ENCODE measurements at places on chromosomes 16 and 17.

DNA sequence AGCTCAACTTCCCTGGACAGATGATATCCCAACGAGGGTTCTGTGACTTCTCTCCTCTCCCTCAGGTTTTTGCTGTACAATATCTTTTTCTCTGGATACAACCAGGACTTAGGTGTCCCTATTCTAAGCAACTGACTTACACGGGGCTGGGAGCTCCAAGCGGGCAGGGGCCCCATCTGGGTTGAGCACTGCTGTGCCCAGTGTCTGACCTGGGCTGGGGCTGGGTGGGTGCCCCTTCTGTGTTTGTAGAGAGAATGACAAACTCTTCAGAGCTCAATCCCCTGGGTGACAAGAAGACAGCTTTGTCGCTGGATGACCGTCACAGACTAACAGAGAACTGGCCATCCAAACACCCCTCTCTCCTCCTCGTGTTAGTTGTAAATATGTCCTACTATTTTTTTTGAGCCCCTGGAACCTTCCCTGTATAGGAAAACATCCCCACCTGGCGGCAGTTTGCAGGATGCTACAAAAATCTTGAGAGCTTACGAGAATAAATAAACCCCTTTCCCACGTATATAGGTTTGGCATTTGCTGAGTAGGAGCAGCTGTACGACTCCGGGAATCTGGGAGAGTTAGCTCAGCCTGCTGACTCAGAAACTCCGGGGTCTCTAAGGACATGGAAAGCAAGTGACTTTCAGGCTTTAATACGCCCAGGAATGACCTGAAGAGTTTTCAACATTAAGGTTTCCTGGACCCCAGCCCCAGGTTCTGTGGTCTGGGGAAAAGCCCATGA lies 23.7 kb upstream of the RCVRN start:
- DNase-seq: no peak

DNA sequence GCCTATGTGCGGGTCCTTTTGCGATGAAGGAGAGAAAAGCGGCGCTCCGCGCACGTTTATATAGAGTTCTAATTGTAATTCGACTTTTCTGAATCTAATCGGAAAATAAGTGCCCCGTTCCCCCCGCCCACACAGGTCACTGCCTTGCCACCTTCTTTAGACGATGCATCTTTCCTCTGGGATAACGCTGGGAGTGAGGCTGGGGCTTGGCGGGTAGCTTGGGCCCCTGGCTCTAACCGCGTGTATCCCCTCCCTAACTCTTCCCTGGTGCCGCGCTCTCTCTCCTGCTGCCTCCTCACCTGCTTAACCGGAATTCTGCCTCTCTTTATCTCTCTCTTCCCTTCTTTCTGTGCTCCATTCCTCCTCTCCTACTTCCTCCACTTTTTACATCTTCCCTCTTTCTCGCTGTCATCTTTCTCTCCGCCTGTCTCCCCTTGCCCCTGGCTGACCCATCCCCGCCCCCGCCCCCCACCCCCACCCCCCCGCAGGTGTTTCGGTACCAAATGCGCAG lies 2.6 kb downstream of the LHX1 start:
- no peak for DNase-seq

DNA sequence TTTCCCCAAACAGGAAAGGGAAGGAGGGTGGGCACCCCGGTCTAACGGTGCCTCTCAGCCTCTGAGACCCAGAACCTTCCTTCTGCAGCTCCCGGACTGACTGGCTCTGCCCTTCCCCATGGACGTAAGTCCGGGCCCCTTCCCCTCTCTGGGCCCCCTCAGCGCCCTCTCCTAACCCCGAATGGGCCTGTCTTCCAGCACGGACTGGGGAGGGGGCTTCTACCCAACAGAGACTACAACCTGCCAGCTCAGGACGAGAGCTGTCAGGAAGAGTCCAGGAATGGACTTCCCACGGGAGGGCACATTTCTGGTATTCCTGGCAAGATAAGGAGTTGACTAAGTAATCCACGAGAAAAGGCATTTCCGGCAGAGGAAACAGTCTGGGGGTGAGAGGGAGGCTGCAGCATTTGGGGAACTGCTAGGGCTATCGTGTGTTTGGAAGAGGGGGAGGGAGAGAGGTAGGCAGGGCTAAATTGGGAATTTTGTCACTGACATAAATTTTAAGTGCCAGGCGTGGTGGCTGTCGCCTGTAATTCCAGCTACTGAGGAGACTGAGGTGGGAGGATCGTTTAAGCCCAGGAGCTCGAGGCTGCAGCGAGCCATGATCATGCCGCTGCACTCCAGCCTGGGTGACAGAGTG lies 12.1 kb upstream of the ALDOA start:
- DNase-seq: no peak

- no peak for DNase-seq
These were observed 30.0 kb downstream of the GINS2 start for GRCh38 chr16:85658504-85659326.

DNA sequence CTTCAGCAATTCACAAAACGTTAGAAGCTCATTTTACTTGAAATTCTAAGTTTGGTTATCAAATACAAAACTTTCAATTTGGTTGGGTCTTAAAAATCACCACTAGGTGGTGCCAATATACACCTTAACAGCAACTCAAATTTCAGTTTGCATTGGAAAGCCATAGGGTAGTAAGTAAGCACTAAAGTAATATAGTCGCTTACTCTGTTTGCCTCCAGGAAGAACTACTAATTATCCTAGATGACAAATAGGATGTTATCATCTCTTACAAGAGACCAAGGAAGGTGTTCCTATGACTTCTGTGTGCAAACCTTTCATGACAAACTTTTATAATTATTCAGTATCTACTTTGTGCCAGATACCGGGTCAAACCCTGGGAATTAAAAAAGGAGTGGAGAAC lies 93.3 kb downstream of the MYO1D start:
- no peak for DNase-seq

DNA sequence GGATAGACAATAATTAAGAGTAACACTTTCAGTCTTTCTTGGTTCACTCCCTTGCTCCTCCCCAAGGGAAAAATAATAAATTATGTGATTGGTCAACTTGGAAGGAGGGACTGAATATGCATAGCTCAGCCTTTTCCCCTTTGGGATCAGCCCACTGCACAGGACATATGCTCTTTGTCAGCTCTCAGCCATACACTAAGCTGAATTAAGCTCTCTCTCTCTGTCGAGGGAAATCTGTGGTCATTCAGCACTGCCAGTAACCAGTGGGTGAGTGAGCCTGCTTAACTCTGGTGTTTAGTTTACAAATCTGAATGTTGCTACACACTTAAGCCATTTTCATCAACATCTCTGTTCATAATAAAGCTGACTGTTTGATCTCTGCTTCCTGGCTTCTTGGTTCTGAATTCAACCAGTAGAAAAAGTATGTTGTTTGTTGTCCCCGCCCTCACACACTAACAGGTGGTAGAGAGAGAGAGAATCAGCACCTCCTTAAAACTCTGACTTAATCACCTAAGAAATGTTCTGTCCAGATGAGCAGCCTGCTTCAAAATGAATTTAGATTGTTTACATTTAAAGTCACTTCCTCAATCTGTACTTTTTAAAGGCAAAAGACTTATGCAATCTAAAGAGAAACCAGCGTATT lies 102.3 kb upstream of the C17orf78 start:
- DNase-seq: no peak

DNA sequence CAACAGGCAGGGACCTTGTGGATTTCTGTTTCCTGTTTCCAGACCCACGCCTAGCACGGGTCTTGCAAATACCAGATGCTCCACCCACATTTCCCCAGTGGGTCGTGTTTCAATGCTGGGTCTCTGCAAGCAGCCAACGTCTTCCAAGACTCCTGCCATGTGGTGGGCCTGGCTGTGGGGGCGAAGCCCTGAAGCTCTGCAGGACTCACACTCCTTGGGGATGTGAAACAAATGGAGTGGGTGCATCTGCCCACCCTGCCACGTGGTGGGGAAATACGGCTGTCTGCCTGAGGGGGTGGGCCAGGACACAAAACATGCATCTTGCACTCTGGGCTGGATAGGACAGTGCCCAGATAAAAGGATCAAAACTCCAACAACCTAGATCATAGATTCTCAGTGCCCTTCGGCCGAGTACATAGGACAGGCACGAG lies 32.6 kb downstream of the FA2H start:
- no peak for DNase-seq

GRCh38 chr16:69707920-69708683 lies 18.3 kb downstream of the NQO1 start:
- no peak for DNase-seq

DNA sequence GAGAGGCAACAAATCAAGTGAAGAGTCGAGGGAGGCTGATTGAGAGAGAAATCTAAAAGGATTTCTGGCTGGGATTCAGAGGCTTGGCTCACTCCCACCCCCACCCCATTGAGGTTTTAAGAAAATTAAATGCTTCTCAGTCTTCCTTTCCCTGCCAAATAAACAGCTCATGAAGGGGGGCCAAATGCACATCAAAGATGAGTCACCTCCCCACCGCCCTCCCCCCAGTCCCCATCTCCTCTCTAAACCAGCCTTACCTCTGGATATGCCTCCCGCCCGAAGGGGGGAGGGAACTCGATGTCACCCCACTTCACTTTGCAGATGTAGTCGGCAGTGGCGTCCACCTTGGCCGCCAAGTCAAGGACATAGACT lies 11.6 kb downstream of the ACLY start:
- no peak for DNase-seq

DNA sequence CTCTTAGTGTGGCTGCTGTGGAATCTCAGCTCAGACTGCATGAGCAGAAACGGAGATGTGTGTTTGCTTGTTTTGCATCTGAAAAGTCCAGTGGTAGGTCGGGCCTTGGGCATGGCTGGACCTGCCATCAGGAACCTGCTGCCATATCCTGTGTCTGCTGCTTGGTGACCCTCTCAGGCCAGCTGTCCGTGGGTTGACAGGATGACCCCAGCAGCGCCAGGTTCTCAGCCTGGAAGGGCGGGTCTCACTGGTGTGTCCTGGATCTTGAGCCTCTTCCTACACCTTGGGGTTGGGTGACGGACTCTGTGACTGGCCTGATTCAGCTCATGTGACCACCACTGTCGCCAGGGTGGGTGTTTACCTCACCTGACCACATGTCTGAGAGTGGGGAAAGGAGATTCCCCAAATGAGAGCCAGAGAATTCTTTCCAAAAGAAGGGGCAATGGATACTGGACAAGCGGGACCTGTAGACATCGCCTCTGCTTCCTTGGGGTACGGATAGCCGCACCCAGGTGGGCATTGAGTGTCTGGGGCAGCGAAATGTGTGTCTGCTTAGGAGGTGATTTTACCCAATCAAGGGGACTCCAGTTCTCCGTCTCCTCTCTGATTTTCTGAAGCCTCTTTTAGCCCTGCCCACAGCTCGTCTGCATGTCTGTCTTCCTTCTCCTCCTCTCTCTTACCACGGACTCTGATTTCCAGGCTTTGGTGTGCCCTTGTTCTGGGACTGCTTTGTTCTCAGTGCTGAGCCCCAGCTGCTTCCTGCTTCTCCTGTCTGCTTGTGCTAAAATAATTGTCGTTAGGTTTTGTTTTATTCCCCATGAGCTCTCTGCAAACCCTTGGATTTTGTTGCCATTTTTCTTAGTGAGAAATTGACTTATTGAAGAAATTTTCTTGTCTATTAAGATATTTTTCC lies 399.7 kb downstream of the CPPED1 start:
- DNase-seq: no peak

DNA sequence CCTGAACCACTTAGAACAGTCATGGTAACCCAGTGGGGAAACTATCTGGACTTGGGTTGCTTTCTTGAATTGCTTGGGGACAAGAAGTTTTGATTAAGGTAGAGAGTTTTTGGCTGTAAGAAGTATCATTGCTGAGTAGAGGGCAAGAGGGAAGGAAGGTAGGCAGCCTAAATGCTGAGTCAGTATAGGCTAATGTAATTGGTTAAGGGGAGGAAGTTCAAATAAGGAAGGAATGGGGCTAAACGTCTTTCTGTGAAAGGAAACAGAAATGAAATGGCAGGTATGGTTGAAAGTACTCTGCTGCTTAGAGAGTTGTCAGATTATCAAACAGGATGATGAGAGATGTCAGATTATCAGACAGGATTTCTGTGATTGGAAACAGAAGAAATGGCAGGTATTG lies 20.3 kb downstream of the KPNB1 start:
- no peak for DNase-seq

- DNase-seq: no peak
These were observed 23.5 kb downstream of the NFE2L1 start for GRCh38 chr17:48071654-48072053.

GRCh38 chr16:82963653-82964052 lies 336.9 kb downstream of the CDH13 start:
- no peak for DNase-seq

DNA sequence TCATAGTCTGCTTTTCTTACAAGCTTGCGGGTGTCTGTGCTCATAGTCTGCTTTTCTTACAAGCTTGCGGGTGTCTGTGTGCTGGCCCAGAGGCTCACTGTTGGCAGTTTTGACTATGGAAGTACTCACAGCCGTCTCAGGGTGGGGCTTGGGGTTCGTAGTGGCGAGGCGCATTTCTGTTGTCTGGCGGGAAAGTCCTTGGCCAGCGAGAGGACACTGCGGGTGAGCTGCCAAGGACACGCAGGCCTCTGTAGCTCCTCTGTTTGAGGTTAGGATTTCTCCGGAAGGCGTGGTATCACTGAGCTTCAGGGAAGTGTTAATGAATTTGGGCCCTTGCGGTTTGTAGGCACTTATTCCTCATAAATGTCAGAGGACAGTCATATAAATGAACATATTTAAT lies 13.5 kb downstream of the TBCD start:
- no peak for DNase-seq

- no peak for DNase-seq
These were observed 15.8 kb downstream of the TSPOAP1 start for GRCh38 chr17:58312829-58313228.

DNA sequence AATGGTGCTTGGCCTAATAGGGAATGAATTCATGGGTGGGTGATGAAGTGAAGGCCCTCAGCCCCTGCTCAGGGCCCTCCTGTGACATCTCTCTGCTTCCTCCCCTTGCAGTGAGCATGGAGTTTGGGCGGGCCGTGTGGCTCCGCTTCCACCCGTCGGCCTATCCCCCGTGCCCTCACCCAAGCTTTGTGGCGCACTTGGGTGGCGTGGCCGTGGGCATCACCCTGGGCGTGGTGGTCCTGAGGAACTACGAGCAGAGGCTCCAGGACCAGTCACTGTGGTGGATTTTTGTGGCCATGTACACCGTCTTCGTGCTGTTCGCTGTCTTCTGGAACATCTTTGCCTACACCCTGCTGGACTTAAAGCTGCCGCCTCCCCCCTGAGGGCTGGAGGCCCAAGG lies 21.1 kb downstream of the C17orf75 start:
- no peak for DNase-seq

GRCh38 chr17:77645072-77646045 lies 313.1 kb upstream of the TNRC6C start:
- DNase-seq: no peak

DNA sequence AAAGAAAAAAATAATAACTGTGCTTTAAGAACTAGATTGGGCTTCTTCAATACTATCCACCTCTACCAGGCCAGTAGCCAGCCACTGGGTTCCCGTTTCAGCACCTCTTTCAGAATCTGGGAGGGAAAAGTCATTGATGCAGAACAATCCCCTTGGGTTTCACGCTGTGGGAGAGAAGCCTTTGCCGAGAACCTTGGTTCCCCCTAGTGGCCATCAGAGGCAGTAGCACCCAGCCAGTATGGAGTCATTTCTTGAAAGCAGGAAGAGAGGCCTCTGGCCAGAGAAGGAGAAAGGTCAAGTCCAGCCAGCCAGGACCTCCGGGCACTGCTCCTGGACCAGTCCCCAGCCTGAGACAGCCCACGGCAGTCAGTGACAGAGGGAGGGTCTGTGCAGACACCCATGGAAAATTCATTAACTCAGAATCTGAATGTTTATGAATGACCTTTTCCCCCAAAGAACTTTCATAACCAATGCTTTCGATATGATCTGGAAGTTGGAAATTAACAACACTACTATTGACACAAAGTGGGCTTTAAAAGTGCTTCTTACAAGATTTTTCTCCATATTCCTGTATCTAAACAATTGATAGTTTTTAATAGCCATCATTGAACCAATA lies 51.2 kb upstream of the CDH5 start:
- peak; percentile 14 for DNase-seq

- DNase-seq: no peak
These were observed 23.3 kb downstream of the SHISA6 start for GRCh38 chr17:11264183-11264871.

Measured in stimulated activated CD4-positive, alpha-beta T cell treated with anti-CD3 and anti-CD28 coated beads, Interleukin-1b, Interleukin-23, amount 100 ng/mL, for 1 hour (primary cell).